ENCODE measurements at places on chromosomes 1 and 21.

GRCh38 chr1:79969886-79970285, 963.4 kb upstream of the ADGRL4 start:
- no peak for DNase-seq

DNA sequence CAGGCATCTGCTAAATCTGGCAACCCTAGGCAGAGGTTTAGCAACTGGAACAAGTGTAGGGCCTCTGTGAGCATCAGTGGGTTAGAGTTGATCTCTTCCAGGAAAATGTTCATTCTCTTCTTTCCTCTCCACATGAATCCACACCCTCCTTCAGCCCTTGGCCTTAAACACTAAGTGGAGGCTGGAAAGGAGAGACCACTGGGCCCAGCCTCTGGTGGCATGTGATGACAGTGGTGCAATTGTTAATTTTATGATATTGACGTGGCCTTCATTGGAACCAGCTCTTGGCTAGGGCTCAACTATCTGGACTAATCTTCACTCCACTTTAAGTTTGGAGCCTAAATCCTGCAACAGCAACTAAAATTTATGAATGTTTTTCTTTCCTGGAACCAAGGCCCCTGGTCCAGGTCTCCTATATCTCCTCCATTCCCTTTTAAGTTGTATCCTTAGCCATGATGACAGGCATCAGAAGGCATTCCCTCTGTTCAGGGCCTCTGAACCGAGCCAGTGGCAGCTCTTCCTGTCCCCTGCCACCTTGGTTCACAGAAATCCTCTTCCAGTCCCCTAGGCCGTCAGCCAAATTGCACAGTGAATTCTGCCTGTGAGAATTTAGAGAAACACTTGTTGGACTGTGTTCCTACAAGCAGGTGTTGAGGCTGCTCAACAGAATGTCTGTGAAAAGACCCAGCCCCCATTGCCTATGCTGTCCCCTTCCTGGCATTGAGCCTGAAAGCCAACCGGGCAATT, 132.2 kb downstream of the PSMG1 start:
- no peak for DNase-seq

DNA sequence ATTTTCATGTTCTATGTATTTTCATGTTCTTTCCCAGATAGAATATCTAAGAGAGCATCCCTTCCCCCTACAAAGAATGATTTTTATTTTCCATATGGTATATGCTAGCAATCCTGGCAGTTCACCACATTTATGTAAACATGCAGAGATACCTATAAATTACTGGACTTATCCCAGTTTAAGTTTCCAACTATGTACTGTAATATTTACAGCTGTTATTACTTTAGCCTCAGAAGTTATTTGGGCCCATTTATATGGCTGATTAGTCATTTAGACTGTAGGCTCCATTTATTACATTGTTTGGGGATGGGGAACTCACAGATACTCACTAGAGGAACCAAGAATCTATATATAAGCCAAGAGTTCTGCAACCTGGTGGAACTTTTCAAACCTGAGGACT, 84.8 kb upstream of the WARS2 start:
- no peak for DNase-seq

- DNase-seq: no peak
Measured at GRCh38 chr1:936348-937264, 12.9 kb downstream of the SAMD11 start.

DNA sequence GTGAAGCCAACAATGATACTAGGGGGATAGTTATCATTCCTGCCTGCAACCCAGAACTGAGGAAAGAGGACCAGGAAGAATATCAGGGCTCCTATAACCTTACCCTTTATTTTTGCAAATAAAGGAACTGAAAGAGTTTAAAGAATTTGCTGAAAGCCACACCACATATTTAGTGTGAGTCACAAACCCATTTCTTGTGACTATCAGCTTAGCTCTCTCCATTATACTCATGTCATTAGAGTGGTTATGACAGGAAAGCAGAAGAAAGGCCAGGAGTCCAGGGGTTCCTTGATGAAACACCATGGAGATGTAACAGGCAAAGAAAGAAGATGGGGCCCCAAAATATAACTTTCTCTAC, 141.1 kb upstream of the SAMSN1 start:
- no peak for DNase-seq

DNA sequence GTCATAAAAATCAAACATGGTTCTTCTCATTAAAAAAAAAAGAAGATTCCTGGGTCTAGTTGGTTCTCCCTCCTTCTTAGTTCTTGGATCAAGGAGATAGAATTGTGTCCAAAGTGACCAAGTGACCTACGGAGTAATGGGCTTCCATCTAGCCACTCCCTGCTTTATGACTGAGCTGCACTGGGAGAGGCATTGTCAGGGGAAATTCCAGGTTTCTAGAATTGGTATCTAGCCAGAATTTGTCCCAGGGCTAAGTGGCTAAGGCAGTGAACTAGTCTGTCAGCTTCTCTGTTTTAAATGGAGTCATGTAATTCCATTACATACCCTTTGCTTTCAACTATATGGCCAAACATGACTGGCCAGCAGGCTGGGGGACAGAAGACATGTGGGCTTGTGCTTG, 40.1 kb upstream of the ERG start:
- no peak for DNase-seq

GRCh38 chr1:155326020-155326526, 5.4 kb downstream of the RUSC1 start:
- no peak for DNase-seq

DNA sequence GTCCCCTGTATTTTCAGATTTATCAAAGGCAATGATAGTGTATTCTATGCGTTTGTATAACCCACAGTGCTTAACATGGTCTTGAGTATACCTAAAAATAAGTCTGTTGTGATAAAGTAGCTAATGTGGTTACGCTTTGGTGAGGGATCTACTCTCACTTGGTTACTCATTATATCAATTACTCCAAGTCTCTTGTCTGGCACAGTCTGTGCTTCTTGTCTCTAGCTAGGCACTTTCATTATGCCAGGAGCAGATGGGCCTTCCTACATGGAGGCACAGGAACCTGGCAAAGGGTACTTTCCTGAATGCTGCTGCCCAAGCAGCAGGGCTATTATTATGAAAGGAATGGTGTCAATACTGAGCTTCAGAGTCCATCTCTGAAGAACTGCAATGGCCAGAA, 4.2 kb upstream of the PTPN22 start:
- DNase-seq: no peak

DNA sequence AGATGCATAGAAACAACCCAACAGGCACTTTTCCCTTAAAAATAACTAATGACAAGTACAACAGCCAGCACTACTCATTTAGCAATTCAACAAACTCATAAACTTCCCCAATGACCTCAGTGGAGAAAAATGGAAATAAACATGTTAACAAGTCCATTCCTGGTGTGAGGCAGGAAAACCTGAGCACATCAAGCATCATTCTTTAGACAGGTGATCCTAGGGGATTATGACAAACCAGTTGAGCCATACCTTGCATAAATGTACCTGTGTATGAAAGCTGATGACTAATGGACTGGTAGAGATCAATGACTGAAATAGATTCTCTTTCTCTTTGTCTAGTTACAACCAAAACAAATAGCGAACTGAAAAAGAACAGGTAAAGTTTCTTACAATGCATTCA, 7.0 kb downstream of the COL24A1 start:
- DNase-seq: no peak

DNA sequence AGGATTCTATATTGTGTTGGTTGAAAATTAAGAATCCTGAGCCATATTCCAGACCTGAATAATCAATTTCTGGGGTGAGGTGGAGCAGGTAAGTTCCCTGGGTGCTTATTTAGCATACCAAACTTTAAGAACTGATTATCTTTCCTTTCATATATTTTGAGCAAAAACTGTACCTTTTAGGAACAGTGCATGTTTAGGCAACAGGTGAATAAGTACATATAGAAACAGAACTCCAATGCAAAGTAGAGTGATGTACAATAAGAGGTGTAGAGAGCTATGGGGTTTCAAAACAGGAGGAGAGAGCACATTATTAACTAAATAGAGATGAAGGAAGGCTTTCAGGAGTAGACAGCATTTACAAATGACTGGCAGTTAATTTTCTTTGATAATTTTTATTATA, 28.7 kb downstream of the TMED5 start:
- DNase-seq: no peak

GRCh38 chr1:51237351-51238033, 1.4 kb downstream of the RNF11 start:
- peak; percentile 64 for DNase-seq

- no peak for DNase-seq
Measured at GRCh38 chr1:247296599-247297180, 35.0 kb downstream of the ZNF496 start.

GRCh38 chr1:47732489-47732888, 264.7 kb downstream of the TRABD2B start:
- no peak for DNase-seq

GRCh38 chr1:198134252-198134651, 22.5 kb upstream of the NEK7 start:
- DNase-seq: no peak

DNA sequence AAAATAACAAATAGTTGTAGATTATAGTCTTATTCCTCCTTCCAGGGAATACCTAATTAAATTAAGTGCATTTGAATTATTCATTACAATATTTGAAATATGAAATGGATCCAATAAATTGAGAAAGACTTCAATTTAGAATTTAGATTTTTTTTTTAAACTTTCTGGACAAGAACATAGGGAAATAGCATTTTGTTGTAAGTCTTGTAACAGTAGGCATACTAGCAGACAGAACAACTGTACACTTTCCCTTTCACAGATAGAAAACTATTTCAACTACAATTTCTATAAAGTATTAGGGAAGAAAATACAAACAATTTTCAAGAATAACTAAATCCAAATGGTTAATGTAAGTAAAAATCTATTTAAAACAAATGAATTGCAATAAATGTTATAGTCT, 577.5 kb downstream of the USP25 start:
- no peak for DNase-seq

DNA sequence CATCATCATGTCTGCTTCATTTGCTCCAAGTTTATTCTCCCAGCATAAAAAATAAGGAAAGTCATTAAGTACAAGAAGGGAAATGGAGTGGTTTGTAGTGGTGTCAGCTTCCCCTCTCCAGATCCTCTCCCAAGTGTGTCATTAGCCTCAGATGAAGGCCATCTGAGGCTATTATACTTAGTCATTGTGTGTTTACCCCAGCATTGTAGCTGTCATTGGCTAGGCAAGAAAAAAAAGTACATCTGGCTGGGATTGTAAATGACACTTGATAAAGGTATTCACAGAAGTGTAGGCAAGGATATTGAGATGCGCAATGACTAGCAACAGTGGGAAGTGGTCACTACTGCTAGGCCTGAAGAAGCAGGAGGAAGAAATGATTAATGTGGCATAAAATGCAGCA, 316.9 kb upstream of the SGIP1 start:
- peak; percentile 57 for DNase-seq

GRCh38 chr21:44306936-44307704, 7.3 kb downstream of the PFKL start:
- DNase-seq: no peak

Data from foreskin fibroblast (primary cell).